H9 (cell line): ENCODE measurements at places on chromosomes 11 and 22.

- no peaks in the 10 kb centered on the region for H3K4me1 ChIP-seq
- H3K27me3 ChIP-seq, result peaks cover 4% of the 10 kb centered on the region
- no peak overlapping the region for H3K27ac ChIP-seq
- no peak overlapping the region for H3K4me3 ChIP-seq
- H3K36me3 ChIP-seq, result no peaks in the 10 kb centered on the region
- peak; percentile 5 for DNase-seq
Observed at GRCh38 chr11:73265278-73265810, 6.8 kb upstream of the P2RY6 start.

- H3K27ac ChIP-seq, result no peak overlapping the region
- H3K4me3 ChIP-seq, result no peak overlapping the region
- no peak for DNase-seq
- H3K36me3 ChIP-seq, result peaks cover 28% of the 10 kb centered on the region
- no peaks in the 10 kb centered on the region; the same call in 1 of the 2 replicates for H3K27me3 ChIP-seq
Observed at GRCh38 chr11:19992162-19992561, 168.1 kb downstream of the DBX1 start.

GRCh38 chr11:44970293-44970692 lies 19.6 kb upstream of the TP53I11 start:
- no peak overlapping the region for H3K27ac ChIP-seq
- H3K27me3 ChIP-seq, result peaks cover 2% of the 10 kb centered on the region; the same call in 1 of the 2 replicates
- no peak for DNase-seq

- no peak for DNase-seq
- H3K4me3 ChIP-seq, result no peak overlapping the region
- no peaks in the 10 kb centered on the region; the same call in 1 of the 2 replicates for H3K4me1 ChIP-seq
Observed at GRCh38 chr11:120712014-120712413, 200.5 kb downstream of the GRIK4 start.

DNA sequence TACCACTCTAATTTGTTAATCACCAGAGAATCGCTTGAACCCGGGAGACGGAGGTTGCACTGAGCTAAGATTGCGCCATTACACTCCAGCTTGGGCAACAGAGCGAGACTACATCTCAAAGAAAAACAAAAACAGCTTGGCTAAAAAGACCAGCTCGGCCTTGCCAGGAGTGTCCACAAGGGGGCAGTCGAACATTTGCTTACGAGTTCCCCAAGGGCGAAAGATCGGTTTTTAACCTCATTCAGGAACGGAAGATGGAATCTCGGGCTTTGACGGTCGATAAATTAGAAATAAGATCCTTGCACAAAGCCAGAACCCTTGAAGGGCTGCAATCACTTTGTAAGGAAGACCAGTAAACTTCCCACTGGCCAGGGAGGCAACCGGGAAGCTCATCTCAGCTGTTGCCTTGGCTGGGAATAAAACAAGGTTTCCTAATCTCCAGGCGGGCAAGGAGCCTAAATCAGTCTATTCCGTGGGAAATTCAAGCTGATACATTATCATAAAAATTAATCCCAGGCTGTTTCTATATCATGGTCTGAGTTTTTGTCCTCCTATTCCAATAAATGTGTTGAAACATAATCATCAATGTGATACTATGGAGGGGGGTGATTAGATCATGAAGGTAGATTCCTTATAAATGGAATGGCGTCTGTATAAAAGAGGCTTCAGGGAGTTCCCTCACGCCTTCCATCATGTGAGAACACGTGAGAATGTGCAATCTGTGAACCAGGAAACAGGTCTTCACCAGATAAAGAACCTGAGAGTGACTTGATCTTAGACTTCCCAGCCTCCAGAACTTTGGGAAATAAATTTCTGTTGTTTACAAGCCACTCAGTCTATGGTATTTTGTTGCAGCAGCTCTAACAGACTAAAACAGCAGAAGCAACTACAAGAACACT lies 14.9 kb upstream of the SLC29A2 start:
- H3K36me3 ChIP-seq, result no peaks in the 10 kb centered on the region
- DNase-seq, result peak; percentile 87
- peak overlapping the region; percentile 55; the same call in 2 of the 3 replicates for H3K4me3 ChIP-seq
- no peaks in the 10 kb centered on the region for H3K4me1 ChIP-seq
- no peaks in the 10 kb centered on the region for H3K27me3 ChIP-seq
- H3K27ac ChIP-seq, result no peak overlapping the region

- no peak overlapping the region for H3K27ac ChIP-seq
- DNase-seq, result no peak
- peaks cover 5% of the 10 kb centered on the region for H3K36me3 ChIP-seq
- peaks cover 15% of the 10 kb centered on the region; the same call in 1 of the 2 replicates for H3K4me1 ChIP-seq
Observed at GRCh38 chr11:76123248-76123647, 83.1 kb downstream of the WNT11 start.

DNA sequence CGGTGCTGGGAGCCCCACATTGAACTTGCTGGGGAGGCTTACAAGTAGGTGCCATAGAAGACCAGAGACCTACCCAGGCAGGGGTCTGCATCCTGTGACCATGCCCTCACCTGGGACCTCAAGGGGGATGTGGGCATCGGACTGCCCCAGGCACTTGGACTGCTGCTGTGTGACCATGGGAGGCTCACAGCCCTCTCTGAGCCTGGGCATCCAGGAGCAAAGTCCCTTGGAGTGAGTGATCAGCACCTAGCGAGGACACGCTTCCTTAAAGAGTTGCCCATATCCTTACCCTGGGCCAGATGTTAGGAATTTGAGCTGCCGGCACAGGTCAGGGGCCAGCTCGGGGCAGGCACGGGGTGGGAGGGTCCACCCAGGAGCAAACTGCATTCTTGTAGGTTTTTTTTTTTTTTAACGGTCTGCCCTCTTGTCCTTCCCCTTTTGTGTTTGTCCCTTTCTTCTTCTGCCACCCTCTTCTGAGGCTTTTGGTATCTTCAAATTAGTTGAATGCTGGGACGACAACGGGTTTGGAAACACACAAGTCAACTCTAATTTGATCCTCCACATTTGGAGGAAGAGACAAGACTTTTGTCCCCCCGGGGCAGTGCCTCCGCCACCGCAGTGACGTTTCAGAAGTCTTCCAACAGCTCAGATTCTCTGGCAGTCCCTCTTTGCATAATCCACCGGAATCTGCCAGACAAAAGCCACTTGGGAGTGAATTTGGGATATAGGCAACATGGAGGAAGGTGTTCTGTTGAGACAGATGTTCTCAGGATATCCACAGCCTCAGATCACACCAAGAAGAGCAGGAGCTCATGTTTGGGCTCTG lies 46.1 kb upstream of the LINC01488 start:
- H3K27ac ChIP-seq, result no peak overlapping the region
- H3K36me3 ChIP-seq, result no peaks in the 10 kb centered on the region
- no peak for DNase-seq
- H3K27me3 ChIP-seq, result no peaks in the 10 kb centered on the region
- no peak overlapping the region for H3K4me3 ChIP-seq

DNA sequence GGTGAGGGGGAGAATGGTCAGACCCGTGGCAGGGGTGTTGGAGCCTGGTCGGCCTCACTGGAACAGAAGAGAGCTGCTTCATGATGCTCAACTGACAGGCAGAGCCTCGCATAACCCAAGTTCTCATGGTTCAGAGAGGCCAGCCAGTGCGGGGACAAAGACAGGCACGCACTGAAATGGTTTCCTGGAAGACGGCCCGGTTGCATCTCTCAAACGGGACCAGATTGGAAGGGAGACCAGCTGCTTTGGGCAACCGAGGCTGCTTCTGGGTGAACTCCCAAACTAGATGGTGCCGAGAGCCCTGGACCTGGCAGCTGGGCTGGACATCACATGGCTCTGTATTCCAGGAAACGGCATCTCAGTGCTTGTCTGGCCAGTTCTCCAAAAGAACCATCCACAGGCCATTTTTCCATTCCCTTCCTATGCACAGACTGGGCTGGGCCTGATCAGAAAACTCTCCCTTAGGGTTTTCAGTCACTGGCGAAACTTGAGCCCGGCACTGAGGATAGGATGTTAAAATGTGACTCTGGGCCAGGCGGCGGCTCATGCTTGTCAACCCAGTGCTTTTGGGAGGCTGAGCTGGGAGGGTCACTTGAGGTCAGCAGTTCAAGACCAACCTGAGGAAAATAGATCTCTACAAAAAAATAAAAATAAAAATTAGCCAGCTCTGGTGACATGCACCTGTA lies 80.1 kb upstream of the PRODH start:
- H3K4me1 ChIP-seq, result no peaks in the 10 kb centered on the region
- H3K4me3 ChIP-seq, result no peak overlapping the region
